ENCODE measurements at places on chromosomes 7 and 10.

GRCh38 chr7:30166155-30166840, 31.5 kb downstream of the MTURN start:
- DNase-seq: no peak

DNA sequence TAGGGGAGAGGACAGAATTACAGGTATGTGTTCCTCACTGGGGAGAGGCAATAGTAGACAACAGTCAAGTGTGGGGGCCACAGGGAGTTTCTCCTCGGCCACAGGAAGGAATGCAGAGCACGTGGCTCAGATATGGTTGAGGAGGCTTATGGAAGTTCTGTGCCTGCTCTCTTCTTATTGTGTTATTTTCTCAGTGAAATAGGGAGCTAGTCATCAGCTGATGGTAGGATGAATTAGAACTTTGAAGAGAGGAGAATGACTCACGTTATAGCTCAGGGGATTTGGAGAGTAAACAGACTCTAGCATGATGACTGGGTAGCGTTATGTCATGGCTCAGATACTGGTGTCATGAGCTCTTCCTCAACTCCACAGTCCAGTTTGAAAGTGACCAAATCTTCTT, 308.3 kb upstream of the IGFBP3 start:
- DNase-seq: no peak

GRCh38 chr10:102324061-102324460, 71.4 kb upstream of the NFKB2 start:
- no peak for DNase-seq

DNA sequence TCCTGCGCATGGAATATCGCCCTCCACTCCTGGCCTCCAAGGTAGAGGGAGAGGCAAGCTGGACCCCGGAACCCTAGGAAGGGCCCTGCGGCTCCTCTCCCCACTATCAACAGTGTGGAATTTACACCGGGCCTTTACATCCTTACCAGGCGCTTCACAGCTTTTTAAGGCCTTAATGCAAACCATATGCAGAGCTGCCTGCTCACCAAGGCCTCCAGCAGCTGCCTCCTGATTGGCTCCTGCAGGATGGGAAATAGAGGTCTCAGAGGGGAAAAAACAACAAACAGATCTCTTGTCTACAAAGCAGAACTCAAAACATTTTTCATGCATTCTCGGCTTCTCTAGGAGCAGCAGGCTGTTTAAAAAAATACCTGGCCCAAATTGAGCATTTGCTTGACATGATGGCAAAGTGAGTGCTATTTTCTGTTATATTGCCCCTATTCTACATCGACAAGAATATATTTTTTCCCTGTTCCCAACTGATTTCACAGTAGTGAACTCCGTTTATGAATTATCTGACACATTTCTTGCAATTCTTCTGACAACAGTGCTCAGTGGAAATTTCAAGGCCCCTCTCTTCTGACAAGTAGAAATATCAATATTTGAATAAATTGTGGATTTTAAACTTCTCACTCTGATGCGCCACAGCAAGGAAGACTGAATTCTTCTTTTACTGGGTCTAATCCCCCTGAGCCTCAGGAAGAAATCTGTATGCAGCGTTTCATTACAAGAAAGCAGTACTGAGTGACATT, 51.7 kb downstream of the EBF3 start:
- no peak for DNase-seq

DNA sequence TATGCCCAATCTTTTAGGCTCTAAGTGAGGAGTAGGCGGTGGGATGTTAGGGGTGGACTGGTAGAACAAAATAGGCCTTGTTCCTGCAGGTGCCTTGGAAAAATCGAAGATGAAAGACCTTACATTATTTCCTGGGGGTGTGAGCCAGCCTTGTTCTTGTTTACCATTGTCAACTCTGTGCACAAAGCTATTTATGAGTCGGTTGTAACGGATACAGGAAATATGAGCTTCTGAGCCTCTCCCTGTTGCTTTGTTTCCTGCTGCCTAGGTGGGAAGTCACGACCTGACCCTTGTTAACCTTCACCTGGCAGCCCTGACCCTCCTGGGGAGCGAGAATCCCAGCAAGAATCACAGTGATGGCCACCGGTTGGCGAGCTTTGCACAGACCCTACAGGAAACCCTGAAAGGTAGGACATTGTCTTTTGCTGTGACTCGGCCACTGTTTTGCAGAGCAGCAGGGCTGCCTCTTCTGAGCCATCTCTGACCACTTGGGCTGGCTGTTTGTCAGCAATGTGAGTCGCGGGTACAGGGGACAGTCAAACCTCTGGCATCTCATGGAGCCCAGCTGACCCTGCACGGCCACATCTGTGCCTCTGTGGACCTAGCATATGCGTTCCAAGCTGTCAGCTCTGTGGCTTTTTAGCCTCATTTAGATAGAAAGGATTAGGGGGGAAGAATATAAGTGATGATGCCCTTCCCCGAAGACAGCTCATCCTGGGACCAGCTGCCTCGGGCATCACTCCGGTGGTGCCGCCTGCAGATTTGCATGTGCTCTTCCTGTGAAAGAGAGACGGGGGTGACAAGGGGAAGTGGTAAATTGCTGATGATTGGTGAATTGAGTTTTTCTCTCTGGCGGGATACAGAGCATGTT, 102.1 kb upstream of the ANLN start:
- DNase-seq: no peak

DNA sequence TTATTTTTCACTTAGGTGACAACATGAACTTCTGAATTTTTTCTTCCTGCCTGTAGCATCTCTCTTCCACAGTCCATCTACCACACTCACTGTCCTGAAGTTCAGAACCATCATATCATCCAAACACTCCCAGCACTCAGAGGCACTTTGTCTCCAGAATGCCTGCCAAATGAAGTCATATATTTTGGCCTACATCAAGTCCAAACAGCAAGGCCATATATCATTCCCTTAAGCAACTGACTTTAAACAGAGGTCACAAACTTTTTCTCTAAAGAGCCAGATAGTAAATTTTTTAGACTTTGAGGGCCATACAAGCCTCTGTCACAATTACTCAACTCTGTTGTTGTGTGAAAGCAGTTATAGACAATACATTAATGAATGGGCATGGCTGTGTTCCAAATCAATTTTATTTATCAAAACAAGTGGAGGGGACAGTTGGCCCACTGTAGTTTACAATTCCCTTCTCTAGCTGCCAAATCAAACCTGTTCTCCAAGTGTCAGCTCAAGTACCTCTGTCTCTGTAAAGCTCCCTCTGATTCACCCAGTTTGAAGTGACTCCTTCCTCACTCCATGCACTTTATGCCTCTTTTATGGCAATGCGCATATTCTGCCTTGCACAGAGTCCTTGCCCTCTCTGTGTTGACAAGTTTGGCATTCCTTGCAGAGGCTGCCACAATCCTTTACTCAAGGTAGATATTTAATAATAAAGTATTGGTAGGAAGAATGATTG, 305.7 kb downstream of the FZD1 start:
- no peak for DNase-seq

DNA sequence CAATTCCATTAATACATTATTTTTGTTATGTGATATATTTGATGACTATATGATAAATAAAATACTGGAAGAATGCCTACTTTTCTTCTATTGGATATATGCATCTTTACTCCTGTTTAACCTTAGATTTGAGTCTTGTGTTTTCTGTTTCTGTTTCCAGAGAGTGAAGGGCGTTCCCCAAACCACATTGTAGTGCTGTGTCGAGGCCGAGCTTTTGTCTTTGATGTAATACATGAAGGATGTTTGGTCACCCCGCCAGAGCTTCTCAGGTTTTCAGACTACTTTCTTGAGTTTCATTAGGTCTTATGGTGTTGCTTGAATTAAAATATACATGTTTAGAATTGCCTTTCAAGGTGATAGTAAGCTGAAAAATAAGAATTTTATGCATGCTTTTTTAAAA, 23.8 kb downstream of the CROT start:
- no peak for DNase-seq

DNA sequence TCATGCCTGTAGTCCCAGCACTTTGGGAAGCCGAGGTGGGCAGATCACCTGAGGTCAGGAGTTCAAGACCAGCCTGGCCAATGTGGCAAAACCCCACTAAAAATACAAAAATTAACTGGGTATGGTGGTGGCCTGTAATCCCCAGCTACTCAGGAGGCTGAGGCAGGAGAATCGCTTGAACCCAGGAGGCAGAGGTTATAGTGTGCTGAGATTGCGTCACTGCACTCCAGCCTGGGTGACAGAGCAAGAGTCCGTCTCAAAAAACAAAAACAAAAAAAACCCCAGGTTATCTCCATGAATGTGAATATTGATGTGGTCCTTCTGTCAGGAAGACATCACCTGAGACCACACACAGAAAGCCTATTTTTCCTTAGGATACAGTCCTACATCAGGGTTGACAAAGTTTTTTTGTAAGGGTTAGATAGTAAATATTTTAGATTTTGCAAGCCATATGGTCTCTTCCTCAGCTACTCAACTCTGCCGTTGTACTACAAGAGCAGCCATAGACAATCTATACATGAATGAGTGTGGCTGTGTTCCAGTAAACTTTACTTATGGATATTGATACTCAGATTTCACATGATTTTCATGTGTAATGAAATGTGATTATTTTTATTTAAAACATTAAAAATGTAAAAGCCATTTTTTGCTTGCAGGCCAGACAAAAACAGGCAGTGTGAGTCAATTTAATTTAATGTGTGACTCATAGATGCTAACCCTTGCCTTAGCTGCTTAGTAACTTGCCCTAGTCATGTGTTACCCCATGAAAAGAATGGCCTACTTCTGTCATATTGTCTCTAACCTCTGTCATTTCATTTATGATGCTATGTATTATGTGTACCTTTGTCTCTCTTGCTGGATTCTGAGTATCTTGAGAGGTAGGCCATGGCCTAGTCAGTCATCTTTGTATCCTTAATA, 78.1 kb downstream of the TPST1 start:
- DNase-seq: no peak

GRCh38 chr10:1659221-1659791, 78.0 kb downstream of the ADARB2 start:
- no peak for DNase-seq

GRCh38 chr10:36676321-36676720, 449.1 kb upstream of the ANKRD30A start:
- peak; percentile 10 for DNase-seq

DNA sequence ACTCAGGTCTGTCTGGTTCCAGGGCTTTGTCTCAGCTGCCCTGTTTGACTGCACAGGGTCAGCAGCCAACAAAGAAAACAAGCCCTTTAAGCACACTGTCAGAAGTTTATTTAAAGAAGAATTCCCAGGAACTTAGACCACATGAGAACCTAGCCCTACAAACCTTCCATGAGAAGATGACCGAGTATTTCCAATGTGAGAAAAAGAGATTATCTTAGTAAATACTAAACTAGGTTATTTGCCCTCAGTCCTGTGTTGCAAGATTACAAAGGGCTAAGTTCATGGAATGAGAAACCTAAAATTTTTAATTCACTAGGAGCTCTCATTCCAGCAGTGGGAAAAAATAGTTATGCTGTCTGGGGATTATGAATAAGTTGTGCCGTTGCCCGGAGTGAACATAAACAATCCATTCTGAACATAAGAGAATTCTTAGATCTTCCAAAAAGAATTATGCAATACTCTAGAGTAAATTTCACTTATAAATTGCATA, 46.7 kb downstream of the NOC3L start:
- DNase-seq: no peak

GRCh38 chr7:101625031-101625791, 3.9 kb downstream of the MYL10 start:
- DNase-seq: no peak

DNA sequence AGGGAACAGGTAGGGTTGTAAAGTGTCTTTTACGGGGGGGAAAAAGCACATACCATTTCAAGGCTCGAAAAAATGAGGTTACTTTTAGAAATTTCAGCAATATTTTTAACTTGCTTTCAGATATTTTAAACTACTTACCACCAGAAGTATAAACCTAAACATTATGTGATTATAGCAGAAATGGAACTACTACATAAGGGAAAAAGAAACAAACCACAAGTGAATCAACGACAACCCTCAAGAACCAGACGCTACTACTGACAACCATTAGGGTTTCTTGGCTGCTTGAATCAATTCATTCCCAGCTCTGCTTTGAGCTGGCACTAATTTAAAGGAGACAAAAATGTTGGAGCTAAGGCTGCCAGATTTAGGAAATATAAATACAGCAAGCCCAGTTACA, 80.1 kb downstream of the ZFAND4 start:
- DNase-seq: no peak

DNA sequence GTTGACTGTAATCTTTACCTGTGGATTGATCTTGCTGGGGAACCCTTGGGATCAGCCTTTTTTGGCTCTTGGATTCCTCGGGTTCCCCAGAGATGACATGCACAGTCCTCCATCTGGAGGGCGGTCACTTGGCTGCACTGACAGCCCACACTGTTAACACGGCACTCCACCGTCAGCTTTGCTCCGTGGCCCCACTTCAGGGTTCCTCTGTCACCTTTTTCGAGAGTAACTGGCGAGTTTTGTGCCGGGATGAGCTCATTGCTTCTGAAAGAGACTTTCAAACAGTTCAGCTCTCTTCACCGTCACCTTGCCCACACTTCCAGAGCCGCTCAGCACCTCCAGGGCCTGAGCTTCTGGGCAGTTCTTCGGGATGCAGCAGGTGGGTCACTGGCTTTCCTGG, 42.4 kb downstream of the PROSER2 start:
- no peak for DNase-seq

DNA sequence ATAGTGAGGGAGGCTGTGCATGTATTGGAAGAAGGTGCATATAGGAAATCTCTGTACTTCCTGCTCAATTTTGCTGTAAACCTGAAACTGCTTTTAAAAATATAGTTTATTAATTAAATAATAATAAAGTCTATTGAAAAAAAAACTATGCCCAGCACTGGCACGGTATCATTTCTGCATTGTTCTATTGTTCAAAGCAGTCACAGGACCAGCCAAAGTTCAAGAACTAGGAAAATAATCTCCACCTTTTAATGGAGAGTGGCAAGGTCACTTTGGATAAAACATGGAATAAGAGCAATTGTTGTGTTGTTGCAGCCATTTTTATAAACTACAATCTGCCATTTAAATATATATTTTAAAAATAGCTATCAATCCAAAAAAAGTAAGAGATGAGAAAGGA, 24.7 kb downstream of the ASAH2 start:
- no peak for DNase-seq

All from NCI-H1694 (cell line).